ENCODE measurements at places on chromosomes 12 and 14.
A peak's percentile ranks its signal among the peaks of the same experiment; 100 is the strongest.

DNA sequence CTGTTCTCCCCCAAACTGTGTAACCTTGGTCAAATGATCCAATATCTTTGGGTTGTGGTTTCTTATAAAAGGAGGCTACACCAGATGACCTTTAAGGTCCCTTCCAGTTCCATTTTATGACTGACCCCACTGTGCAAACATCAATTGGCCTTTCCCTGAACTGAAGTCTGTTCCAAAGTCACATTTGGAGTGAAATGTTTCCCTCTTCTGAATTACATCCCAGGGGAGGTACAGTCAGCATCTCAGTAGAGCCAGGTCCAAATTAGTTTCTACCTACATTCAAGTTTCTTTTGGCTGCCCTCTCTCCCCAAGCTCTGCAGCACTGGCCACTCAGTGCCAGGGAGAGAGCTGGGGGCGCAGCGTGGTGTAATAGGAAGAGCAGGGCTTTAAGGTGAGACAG, 34.4 kb downstream of the LIMA1 start:
- no peak for DNase-seq

GRCh38 chr14:105930572-105930971, 404.2 kb downstream of the TMEM121 start:
- DNase-seq, result no peak

GRCh38 chr12:42422785-42423184, 96.8 kb downstream of the PPHLN1 start:
- DNase-seq, result no peak

DNA sequence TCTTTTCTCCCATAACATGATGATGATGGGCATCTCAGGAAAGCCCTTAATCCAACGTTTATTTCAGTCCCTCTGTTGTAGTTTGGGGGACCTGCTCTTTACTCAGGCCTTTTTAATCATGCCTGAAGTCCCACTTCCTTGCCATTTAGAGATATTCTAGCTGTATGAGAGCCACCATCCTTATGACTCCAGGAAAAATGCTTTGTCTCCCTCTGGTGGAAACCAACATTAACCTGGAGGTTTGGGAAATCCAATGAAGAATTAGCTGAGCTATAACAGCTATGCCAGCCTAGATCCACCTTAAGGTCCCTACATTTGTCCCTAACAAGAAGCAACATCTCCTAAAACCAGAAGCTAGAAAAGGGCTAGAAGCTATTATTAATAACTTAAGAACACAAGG, 1399.1 kb downstream of the LRFN5 start:
- peak; percentile 6 for DNase-seq

DNA sequence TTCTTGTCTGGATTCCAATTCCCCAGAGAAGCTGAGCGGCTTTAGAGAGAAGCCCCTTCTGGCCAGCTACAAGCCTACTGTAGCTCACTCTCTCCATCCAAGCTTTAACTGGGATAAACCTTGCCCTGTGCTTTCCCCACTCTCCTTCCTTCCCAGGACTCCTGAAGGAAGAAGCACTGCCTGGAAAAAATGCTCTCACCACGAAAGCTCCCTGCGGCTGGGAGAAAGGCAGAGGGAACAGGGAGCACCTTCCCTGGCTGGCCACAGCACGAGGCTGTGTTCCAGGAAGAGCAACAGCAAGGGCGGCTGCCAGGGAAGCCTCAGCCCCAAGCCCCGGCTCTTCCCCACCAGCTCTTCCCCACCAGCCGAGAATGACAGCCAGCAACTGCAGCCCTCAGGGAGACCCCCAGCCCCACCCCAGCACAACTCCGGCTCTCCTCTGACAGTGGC, 40.8 kb upstream of the PNMA1 start:
- DNase-seq, result no peak

DNA sequence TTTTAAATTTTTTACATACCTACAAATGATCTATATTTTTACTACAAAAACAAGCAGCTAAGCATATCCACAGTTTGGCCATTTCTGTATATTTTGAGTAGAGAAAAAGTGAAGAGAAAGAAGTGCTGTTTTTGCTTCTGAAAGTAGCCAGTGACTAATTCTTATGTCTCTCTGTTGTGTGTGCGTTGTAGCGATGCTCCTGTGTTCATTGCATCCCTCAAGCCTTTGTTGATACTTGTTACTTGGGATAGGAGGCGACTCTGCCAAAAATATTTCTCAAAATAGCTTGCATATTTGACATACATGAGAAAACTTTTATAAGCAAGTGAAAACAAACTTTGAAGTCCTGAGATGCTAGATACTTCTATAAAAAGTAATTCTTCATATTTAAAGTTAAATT, 714.1 kb downstream of the FSCB start:
- peak; percentile 1 for DNase-seq

DNA sequence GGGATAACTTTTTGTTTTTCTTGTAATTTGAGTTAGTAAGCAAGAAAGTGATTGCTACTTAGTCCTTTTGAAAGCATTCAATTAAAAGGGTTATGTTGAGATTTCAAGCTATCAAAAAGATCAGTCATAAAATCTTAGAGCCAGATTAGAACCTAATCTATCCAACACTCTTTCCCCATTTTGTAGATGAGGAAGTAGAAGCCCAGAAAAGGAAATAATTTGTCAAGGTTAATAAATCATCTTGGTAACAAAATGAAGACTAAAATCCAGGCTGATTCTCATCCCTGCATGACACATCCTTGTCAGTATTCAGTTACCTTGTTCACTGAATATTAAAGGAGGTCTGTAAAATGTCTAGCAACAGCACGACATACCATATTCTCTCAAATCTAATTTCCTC, 26.5 kb downstream of the PPP1R13B start:
- DNase-seq, result no peak

- DNase-seq, result peak; percentile 38
These were observed 15.8 kb upstream of the CELA1 start for GRCh38 chr12:51362307-51362706.

GRCh38 chr12:68975811-68976210, 42.8 kb upstream of the CPM start:
- DNase-seq, result no peak

- DNase-seq, result no peak
These were observed 14.2 kb upstream of the FZD10 start for GRCh38 chr12:130147875-130148596.

DNA sequence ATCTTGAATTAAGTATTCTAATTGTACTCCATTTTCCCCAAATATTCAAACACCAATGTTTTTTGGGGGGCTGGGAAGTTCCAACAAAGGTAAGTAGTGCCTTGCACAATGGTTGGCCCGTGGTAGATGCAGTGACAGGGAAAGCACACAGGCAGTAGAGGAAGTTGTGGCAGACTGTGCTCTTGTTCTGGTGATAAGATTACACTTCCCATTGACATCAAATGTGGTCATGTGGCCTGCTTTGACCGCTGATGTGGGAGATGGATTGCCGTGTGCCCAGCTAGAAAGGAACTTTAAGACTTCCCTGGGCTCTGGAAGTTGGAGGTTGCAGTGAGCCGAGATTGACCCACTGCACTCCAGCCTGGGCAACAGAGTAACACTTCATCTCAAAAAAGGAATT, 223.8 kb downstream of the VRK1 start:
- no peak for DNase-seq

GRCh38 chr12:88986056-88986455, 366.2 kb downstream of the DUSP6 start:
- DNase-seq, result no peak

GRCh38 chr14:56422221-56422620, 157.4 kb upstream of the TMEM260 start:
- peak; percentile 3 for DNase-seq

GRCh38 chr14:21168055-21168454, 12.2 kb upstream of the OR5AU1 start:
- DNase-seq, result no peak

DNA sequence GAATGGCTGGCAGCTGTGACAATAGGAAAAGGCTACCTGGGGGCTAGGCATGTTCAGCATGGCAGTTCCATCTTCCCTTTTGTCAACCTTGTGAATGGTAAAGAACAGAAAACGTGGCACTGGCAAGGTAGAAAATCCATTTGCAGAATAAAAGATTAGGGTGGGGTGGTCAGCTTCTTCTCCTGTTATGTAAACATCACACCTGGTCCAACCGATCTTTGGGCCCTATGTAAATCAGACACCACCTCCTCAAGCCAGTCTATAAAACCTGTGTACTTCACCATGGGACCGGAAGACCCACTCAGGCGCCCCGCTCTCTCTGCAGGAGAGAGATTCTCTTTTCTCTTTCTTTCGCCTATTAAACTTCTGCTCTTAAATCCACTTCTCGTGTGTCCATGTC, 19.6 kb upstream of the TMEM30B start:
- no peak for DNase-seq

GRCh38 chr12:110636516-110636915, 22.6 kb downstream of the TCTN1 start:
- DNase-seq, result no peak

DNA sequence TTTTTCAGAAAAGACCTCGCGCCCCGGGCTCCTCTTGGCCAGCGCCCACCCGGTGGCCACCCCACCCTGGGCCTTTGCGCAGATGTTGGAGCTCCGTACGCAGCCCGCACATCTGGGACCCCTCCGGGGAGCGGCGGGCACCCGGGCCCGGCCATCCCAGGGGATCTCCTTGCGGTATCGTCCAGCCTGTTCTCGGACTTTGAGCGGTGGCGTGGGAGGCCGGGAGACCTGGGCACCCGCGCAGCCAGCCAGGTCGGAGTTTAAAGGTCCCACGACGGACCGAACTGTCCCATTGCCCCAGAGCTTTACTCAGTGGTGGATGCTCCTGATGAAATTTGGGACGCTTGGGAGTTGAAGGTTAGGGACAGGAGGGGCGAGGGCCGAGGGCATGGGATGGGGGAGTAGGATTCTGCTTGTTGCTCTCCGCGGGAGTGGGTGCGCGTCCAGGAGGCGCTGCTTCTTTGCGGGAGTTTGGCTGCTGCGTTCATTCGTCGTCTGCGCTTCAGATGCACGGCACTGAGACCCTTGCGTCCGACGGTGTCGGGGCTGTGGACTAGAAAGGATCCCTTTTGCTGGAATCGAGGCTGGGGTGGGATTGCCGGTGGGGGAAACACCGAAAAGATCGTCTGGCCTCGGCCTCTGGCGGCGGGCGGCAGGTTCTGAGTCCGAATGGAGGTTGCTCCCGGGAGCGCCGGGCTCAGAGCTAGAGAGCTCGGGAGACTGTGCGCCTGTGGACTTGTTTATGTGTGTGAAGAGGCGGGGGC, 1.4 kb downstream of the NTF3 start:
- no peak for DNase-seq

- no peak for DNase-seq
These were observed 13.3 kb upstream of the OAS3 start for GRCh38 chr12:112924986-112925385.

DNA sequence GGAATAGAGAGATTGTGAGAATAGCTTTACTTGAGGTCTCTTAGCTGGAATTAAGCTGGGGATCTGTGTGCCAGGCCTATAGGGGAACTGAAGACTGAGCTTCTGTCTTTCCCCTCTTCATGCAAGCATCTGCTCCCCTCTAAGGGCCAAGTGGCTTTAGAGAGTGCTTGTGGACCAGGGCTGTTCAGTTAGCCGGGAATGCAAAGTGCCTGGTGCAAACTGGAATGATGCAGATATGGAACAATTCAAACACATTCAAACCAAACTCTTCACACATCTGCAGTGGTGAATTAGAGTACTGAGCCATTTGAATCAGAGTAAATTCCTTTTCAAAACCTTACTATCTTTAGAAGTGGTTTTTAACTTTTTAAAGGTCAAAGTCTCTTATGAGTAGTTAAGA, 99.0 kb downstream of the LIN7A start:
- no peak for DNase-seq

DNA sequence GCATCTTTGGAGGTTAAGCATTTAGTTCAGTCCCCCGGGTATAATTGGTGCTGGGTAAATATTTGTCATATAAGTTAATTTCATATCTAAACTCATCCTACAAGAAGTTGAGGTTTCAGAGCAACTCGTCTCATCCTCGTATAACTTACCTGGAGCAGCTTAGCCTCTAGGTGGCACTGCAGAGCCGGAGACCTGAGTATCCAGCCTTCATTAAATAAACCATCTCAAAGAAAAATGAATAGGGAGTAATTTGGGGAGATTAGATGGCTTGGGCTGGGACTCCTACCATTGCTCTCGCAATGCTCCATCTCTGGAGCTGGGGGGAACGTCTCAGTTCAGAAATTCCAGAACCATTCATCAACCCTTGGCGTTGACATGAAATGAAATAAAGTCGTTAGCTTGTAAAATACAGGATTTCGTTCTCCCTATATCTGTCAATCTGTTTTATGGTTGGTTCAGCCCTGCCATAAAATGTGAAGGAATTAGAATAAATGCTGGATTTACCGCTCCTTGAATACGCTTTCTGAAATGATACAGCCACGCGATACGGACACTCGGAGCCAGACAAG, 122.9 kb upstream of the TMEM132D start:
- DNase-seq, result no peak

- DNase-seq, result no peak
These were observed 39.2 kb upstream of the BMAL2 start for GRCh38 chr12:27293463-27293862.

DNA sequence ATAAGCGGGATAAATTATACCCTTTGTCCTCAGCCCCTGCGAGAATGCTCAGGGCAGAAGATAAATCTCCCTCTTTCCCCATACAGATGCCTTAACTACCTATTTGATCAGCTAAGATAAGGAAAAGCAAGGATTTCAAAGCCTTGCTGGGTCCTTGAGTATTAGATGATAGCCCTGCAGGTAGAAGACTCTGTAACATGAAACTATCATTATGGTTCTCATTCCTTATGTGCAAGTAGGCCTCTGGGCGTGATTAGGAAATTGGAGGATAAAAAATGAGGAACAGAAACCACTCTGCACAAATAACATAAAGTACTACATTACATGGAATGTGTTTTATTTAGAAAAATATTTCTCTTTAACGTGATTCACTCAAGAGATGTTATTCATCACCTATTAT, 14.5 kb upstream of the WDR89 start:
- DNase-seq, result no peak

DNA sequence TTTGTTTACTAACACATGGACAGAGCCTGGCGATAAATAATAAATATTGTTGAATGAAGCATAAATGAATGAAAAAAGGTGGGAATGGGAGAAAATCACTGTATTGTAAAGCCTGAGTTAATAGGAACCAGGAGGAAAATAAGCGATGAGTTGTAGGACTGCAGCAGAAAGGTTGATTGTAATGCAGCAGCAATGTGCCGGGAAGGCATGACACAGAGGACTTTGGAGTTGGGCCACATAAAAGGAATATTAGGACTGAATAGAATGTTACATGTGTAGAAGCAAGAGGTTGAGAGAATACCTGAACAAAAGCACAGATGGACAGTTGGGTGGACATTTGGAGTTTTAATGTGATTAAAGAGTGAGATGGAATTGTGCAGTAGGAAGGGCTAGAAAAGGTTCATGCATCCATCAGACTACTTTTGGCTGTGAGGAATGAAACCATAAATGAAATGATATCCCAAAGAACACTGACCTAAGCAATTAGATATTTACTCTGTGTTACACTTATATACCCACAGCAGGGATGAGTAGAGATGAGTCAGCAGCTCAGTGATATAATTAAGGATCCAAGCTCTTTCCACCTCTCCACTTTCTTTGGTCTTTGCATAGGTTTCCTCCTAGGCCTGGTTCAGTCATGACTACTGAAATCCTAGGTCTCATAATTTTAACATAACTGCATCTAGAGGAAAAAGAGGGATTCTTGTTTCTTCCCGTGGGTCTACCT, 55.4 kb downstream of the CCER1 start:
- no peak for DNase-seq

GRCh38 chr14:98348505-98348904, 923.5 kb downstream of the BCL11B start:
- DNase-seq, result no peak

- DNase-seq, result no peak
These were observed 29.1 kb upstream of the ZNF641 start for GRCh38 chr12:48379794-48380193.

- DNase-seq, result peak; percentile 64
These were observed 5.8 kb downstream of the TMEM253 start for GRCh38 chr14:21106498-21107282.

Measured in foreskin melanocyte (primary cell).